ENCODE measurements at places on chromosomes 16 and 17.
A peak's percentile ranks its signal among the peaks of the same experiment; 100 is the strongest.

DNA sequence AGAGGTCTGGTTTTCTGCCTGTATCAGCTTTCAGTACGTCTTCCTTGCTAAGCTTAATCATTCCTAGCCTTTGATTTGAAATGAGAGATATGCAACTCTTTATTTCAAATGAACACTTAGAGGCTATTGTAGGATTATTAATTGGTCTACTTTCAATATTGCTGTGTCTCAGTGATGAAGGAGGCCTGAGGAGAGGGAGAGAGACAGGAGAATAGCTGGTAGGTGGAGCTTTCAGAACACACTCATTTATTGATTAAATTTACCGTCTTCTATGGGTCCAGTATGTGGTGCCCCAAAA, 187.0 kb downstream of the BCAS3 start:
- no peak for DNase-seq

GRCh38 chr16:81447383-81448101, 2.9 kb downstream of the CMIP start:
- no peak for DNase-seq

DNA sequence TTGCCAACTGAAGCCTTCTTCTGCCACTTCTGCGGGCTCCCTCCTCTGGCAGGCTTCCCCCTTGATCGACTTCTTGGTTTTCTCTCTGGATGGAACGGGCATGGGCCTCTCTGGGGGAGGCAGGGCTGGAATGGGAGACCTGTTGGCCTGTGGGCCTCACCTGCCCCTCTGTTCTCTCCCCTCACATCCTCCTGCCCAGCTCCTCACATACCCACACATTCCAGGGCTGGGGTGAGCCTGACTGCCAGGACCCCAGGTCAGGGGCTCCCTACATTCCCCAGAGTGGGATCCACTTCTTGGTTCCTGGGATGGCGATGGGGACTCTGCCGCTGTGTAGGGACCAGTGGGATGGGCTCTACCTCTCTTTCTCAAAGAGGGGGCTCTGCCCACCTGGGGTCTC, 6.5 kb upstream of the LASP1NB start:
- no peak for DNase-seq

DNA sequence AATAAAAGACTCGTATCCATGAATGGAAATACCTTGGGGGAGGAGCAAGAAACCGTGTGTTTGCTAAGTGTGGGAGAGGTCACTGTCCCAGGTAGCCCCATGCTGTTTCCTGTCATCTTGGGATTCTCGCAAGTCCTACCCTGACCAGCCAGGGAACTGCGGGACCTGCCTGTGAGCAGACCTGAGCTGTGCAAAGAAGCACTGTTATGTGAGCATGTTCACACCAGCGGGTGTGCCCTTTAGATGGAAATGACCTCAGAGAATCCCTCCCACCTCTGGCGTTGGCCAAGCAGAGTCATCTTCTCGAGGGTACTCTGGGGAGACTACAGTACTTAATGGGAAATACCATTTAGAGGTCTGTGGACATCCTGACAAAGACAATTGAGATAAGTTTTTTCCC, 127.0 kb upstream of the MON1B start:
- no peak for DNase-seq

GRCh38 chr17:31444026-31444425, 52.6 kb downstream of the RAB11FIP4 start:
- no peak for DNase-seq

GRCh38 chr17:29240968-29241963, 5.4 kb upstream of the CRYBA1 start:
- no peak for DNase-seq

GRCh38 chr16:29232811-29233704, 173.5 kb downstream of the NPIPB11 start:
- DNase-seq, result no peak

DNA sequence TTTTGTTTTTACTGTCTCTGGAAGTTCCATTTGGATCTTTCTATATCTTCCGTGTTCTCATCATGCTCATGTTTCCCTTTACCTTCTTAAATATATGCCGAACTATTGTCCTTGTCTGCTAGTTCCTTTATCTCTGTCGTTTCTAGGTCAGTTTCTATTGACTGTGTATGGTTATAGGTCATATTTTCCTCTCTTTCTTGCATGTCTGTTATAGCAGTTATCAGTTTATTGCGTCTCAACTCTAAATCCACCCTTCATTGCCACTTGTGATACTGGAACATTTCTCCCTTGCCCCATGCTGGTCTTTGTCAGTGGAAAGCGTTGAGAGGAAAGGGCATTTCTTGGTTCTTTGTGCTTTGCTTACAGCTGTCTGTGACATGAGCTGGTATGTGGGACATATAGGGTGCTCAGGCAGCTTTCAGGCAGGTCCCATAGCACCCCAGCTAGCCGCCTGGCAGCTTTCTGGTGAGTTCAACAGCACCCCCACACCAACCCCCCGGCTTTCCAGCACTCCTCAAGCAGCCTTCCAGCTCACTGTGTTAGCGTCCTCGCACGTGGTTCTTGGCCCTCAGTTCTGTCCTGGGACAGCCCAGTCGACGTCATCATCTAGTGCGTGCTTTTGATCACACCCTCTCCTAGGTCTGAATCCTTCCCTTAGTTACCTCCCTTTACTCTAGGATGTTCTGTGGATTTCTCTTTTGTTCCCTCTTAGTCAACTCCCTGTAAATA, 15.4 kb upstream of the DNASE1 start:
- no peak for DNase-seq

- DNase-seq, result no peak
Measured at GRCh38 chr17:77038884-77039555, 101.7 kb upstream of the SEC14L1 start.

DNA sequence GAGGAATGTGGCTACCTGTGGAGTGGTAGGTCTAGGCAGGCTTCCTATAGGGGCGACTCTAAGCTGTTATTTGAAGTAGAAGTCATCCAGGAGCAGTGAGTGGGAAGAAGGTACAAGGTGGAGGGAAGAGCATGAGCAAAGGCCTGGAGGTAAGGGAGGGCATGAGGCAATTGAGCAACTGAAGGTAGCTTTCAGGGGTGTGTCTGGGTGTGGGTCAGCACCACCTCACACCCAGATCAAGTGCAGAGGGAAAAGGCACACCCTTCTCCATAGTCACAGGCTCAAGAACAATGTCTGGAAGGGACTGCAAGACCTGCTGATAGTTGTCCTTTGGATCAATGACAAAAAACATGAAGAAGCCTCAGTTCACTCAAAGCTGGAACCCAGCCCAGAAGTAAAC, 46.5 kb upstream of the IRX6 start:
- no peak for DNase-seq

GRCh38 chr17:58082341-58082869, 814 bp upstream of the DYNLL2 start:
- no peak for DNase-seq

GRCh38 chr16:7861891-7862582, 529.4 kb downstream of the RBFOX1 start:
- DNase-seq, result no peak

DNA sequence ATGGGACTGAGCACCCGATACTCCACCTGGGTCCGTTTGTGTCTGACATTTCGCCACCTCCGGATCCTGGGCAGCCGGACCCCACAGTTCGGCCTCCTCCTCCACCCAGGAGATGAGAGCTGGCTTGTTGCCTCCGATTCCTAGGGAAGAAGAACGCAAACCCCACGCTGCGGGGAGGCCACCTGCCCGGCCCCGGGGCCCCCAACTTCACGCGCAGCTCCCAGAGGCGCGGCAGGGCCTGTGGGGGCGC, 542 bp downstream of the ZNF764 start:
- DNase-seq, result no peak

GRCh38 chr16:35743101-35743692, 2283.8 kb downstream of the TP53TG3F start:
- DNase-seq, result no peak

- no peak for DNase-seq
Measured at GRCh38 chr17:59776577-59776976, 69.1 kb downstream of the VMP1 start.

DNA sequence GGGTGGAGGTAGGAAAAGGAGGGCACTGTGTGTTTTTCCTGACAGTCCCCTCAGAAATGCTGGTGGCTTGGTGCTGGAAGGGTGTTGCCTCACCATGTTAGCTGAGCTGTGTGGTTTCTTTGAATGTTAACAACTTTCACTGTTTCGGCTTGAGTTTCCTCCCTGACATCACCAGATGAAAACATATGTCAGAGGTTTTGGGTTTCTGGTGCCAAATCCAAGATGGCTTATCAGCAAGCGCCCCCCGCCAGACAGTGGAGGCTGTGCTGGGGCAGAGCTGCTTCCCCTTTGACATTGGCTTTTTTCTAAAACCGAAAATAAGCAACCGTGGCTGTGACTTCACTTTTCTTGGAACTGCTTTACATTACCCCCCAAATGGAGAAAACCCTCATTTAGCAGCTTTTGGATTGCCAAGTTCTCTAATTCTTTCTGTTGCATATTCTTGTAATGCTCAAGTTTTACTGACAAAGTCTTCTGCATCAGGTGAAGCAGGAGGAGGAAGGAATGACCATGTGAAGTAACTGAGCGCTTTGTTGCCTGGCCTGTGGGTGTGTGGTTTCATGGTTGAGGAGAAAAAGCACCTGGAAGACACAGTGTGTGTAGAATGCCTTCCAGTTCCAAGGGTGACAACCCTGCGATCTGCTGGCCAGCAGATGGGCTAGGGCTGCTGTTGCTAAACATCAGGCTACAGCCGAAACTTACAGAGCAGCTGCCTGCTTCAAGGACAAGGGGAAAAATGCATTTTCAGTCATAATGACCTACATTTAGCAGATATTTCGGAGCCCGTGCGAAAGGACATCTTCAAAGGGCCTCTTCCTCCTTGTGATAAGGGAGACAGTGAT, 9.7 kb downstream of the RMI2 start:
- DNase-seq, result peak; percentile 63

- DNase-seq, result no peak
Measured at GRCh38 chr17:39238311-39238972, 12.7 kb upstream of the STAC2 start.

DNA sequence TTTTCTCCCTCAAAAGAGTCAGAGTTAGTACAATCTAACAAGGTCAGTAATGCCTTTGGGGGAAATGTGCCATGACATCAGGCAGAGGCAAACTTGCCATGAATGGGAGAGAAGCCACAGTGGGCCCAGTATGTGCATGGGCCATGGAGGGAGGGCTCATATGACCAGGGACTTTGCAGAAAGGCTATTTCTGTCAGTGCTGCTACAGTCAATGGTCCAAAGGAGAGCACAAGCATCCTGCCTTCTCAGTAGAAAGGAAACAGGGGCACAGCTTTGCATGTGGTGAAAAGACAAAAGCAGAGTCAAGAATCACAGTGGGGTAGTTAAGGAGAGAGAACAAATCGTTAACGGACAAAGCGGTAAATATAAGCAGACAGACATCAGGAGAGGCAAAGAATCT, 11.2 kb upstream of the CORO6 start:
- DNase-seq, result no peak

- DNase-seq, result no peak
Measured at GRCh38 chr16:4087099-4087885, 28.9 kb downstream of the ADCY9 start.

Measured in GDM1 (cell line).